Stimulated activated CD8-positive, alpha-beta memory T cell treated with anti-CD3 and anti-CD28 coated beads, Interleukin-7, amount 100 ng/mL, for 48 hours (primary cell): ENCODE measurements at places on chromosomes 3 and 15.

- DNase-seq = peak; percentile 74
Measured at GRCh38 chr15:80710635-80711554, 15.8 kb downstream of the ABHD17C start.

GRCh38 chr3:100641471-100642032 is 32.2 kb downstream of the ADGRG7 start:
- DNase-seq = no peak

- DNase-seq = no peak
Measured at GRCh38 chr15:93460717-93461116, 371.7 kb upstream of the RGMA start.

DNA sequence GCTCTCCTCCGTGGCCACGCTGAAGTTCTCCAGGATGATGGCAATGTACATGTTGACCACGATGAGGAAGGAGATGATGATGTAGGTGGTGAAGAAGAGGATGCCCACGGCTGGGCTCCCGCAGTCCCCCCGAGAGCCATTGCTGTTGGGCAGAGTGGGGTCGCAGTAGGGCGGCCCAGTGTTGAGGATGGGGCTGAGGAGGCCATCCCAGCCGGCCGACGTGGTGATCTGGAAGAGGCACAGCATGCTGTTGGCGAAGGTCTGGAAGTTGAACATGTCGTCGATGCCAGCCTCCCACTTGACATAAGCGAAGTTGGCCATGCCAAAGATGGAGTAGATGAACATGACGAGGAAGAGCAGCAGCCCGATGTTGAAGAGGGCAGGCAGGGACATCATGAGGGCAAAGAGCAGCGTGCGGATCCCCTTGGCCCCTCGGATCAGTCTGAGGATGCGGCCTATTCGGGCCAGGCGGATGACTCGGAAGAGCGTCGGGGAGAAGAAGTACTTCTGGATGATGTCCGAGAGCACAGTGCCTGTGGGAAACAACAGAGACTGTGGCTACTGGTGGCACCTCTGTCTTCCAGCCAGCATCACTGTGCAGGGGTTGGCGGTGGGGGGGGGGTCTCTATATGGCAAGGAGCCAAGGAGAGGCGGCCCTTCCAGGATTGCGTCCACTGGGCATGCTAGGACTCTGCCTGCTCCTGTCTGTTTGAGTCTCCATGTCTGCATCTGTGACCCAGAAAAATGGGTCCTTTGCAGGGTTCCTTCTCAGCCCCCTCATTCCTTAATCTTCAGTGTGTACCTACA is 55.1 kb downstream of the EXOG start:
- no peak for DNase-seq

GRCh38 chr15:51971032-51971374 is 575 bp downstream of the LEO1 start:
- no peak for DNase-seq

- DNase-seq = no peak
Measured at GRCh38 chr15:32872621-32873283, 154.9 kb downstream of the GREM1 start.

DNA sequence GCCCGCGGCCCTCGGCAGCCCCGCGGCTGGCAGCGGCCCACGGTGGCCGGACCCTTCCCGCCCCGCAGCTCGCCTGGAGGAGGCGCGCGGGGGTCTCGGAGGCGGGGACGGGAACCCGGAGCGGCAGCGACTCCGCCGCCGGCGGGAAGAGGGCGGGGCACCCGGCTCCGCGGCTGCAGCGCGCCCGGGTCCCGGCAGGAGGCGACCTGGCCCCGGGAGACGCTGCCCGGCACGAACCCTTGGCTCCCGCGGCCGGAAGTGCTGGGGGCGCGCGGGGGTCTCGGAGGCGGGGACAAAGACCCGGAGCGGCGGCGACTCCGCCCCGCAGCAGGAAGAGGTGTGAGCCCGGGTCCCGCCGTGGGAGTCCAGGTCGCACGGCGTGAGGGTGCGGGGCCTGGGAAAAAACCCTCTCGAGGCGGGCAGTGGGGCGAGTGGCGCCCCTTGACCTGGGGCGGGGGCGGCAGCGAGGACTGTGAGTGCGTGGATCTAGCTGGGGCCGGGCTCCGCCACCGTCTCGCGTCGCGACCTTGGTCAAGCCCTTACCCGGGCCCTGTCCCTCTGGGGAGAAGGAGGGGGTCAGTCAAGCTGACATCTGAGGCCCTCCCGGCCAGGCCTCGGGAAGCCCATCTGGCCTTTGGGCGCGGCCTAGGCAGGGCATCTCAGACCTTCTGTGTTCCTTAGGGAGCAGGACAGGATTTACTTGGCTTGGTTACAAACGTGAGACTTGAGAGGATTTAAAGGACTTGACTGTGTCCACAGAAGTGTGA is at the start of gene CIB2:
CIB2 (minus strand) TSS at position 151 of the 767 bp plus-strand sequence. CDS start 230 bp downstream, outside the sequence.
- DNase-seq = peak; percentile 65

DNA sequence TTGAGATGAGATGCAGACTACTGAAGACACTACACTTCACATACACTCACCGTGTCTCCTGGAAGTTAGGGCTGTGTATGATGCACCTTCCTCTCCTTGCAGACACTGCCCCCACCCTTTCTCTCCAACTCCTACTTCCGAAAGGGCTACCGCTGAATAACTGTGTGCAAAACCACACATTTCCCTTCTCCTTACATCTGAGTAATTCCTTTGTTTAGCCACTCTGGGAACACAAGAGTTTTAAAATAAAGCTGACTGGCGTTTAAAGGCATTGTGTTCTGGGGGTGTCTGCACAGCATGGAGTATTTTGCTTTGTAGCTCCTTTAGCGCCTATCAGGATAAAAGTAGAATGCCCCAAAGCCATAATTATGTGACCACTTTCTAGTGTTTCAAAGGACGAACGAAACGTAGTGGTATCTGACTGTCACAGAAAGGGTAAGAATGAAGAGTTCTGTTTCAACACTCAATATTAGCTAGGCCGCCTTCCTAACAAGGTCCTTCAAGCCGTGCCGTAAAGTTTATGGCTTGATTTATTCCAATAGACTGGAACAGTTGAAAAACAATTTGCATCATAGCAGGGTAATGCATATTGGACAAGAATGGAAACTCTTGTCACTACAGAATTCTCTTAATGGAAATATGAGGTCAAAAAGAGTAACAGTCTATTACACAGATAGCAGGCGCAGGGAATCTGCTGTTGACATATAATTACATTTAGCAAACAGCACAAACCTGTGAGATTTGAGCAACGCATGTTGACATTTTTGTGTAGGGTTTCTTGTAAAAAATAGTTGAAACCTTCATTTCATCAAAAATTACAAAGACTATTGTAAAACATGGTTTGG is 619.9 kb downstream of the FOXP1 start:
- no peak for DNase-seq

- DNase-seq = no peak
Measured at GRCh38 chr15:90294601-90295269, 29.3 kb downstream of the NGRN start.

DNA sequence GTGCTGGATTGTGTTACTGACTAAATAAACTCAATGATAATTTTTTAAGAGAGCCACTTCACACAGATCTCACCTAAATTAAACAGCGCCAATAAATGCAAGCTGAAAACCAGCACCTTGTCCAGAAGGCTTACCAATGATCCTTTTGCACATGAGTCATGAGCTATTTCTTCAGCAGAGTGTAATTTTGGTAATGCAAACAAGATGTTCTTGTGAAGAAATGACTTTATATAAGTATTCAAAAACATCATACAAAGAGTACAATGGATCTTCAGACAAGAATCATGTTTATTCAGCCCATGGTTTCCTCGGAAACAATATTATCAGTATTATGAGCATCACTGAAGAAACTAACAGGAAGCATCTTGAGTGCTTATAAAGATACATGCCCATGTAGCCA is 263.8 kb upstream of the UBE2E2 start:
- no peak for DNase-seq

DNA sequence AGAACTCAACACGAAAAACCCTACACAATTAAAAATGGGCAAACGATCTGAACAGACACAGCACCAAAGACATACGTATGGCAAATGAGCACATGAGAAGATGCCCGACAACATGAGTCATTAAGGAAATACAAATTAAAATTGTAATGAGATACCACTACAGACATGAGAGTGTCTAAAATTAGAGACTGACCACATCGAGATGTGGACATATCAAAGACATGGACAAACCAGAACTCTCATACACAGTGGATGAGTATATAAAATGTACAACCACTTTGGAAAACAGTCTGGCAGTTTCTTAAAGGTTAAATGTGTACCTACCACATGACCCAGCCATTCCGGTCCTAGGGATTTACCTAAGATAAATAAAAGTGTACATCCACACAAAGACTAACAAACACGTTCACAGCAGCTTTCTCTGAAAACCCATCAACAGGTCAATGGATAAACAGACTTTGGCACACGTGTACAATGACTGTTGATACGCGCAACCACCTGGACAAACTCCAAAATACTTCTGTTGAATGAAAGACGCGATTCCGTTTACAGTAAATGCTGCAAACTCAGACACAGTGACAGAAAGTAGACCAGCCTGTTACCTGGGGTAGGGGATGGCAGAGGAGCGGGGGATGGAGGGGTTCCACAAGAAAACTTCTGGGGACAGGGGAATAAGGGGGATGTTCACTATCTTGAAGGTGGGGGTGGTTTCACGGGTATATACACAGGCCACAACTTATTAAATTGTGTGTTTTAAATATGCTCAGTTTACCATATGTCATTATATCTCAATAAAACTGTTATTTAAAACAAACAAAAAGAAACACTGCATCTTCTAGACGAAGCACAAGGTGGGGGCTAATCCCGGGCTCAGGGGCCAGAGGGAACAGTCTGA is 2.1 kb downstream of the TNK2 start:
- no peak for DNase-seq

DNA sequence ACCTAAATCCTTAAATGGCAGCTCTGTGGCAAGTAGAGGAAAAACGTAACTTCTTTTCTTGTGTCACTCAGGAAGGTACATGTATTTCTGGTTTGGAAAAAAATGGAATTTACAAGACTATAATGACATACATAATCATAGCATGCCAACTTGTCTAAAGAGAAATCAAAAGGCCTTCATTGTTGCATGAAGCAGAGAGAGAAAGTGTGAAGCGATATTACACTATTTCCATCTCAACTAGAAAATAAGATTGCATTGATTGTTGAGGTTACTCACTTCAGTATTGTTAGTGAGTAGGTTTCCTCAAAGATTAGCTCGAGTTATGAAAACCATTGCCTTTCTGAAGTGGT is 67.2 kb upstream of the GCSAM start:
- no peak for DNase-seq
